ENCODE measurements at places on chromosomes 4 and X. TPM values are rescaled to one million over a fixed set of nuclear protein-coding genes. Genes with fewer than 3 reads are reported as not detected.

The MAB21L2 gene
- not detected for total RNA-seq

The EIF2S3 gene
- 240 TPM for total RNA-seq

The DHRSX gene
- total RNA-seq = 64.1 TPM

DNA sequence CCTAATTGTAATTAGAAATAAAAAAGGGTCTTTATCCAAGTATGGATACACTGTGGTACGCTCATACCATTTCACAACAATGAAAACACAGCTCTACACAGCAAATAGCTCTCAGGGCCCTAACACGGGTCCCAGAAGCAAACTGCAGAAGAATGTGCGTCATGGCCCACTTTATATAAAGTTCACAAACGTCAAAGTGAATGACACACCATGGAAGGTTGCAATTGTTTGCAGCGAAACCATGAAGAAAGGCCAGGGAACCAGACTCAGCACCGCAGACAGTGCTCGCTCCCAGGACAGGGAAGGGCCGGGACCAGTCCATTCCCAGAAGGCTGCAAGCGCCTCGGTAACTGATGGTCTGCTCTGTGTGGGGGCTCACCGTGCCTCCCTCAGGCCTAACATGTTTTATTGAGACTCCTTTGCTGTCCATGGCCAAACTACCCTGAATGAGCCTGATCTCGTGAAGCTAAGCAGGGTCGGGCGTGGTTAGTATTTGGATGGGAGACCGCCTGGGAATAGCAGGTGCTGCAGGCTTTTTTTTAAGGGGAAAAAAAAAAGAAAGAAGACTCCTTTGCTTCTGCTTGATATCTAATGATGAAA is 47.8 kb downstream of the ACOX3 start:
- peaks cover 6% of the 10 kb centered on the region for H3K4me1 ChIP-seq

DNA sequence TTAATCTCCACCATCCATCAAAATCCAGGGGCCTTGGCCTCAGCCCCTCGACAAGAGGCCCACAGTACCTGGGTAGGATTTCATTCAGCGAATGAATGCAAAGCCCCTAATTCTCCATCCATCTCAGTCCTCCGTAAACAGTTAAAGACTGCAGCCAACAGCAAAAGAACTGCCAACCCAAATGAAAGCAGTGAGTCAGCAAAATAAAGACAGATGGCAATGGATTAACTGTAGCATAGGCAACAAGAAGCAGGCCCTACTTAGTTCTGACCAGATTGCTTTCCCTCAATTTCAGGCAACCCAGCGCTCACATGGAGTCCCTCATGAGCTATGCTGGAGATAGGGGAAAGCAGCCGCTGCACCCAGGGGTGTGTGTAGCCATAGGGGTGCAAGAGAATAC is 21.4 kb downstream of the PLAC1 start:
- H3K27ac ChIP-seq = no peak overlapping the region
- H3K4me1 ChIP-seq = no peaks in the 10 kb centered on the region
- no peak for DNase-seq
- H3K4me3 ChIP-seq = no peak overlapping the region

All from Caco-2 (cell line).